ENCODE measurements at places on chromosomes 6 and 20. TPM values are rescaled to one million over a fixed set of nuclear protein-coding genes. Genes with fewer than 3 reads are reported as not detected.
A peak's percentile ranks its signal among the peaks of the same experiment; 100 is the strongest.

- peak overlapping the region; percentile 69 for H3K27ac ChIP-seq
- DNase-seq: no peak
- H3K27me3 ChIP-seq: no peaks in the 10 kb centered on the region
- H3K4me1 ChIP-seq: peaks cover 25% of the 10 kb centered on the region
Observed at GRCh38 chr20:45342855-45343531, 5.2 kb downstream of the SDC4 start.

DNA sequence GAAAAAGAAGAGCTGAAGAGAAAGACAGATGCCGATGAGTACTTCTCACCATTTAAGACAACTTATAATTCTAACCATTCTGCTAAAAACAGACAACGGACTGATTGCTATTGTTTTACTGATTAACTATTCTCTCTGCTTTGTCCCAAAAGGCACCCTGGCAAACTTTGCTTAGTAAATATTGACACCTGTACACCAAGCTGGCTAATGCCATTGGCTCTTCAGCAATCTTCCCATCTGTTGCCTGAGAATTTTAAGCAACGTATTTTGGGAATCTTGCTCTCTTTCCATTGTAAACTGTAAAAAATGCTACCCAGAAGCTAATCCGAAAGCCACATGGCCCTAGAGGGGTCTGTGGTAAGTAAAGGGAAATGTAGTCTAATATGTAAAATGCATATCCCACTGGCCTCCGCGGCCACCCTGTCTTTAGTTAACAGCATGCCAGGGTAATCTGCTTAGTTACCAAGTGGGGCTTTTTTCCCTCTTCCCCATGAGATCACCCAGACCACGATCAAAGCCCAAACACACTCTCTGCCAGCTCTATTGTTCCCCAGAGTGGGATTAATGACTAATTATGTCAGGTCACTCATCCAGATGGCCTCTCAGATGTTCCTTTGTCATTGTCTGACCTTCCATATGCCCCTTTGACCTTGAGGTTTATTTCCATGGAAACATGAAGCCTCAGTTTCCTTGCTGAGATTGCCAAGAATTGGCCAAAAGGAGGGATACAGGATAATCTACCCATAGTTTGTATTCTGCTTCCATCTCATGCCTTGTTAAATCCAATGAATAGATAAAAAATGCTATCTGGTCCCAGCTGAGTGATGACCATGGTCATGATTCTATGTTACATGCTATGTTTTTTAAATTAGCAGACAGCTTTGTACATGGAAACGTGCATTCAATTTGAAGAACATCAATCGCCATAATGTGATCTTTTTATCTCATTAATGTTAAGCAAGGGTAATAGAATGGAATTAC lies 216.4 kb upstream of the MCHR2 start:
- H3K4me3 ChIP-seq: no peak overlapping the region
- DNase-seq: no peak
- no peak overlapping the region for H3K27ac ChIP-seq
- no peaks in the 10 kb centered on the region for H3K4me1 ChIP-seq
- peaks cover 2% of the 10 kb centered on the region for H3K27me3 ChIP-seq

- H3K27ac ChIP-seq: no peak overlapping the region
- H3K36me3 ChIP-seq: peaks cover 35% of the 10 kb centered on the region
- no peaks in the 10 kb centered on the region for H3K27me3 ChIP-seq
- no peak overlapping the region for H3K4me3 ChIP-seq
- no peak for DNase-seq
Observed at GRCh38 chr6:18259675-18260447, 4.5 kb downstream of the DEK start.

DNA sequence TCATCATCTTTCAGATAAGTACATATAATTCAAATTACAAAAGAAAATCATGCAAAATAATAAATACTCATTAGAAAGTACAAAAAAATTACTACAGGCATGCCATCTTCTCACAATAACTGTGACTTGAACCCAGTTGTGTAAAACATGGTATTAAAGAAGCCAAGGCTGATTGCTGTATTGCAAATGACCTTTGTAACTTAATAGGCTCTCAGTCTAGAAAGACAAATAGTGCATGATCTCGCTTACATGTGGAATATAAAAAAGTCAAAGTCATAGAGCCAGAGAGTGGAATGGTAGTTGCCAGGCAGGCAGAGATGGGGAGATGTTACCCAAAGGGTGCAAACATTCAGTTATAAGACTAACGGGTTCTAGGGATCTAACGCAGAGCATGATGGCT lies 626.1 kb downstream of the COL12A1 start:
- no peak overlapping the region for H3K4me3 ChIP-seq
- H3K27ac ChIP-seq: no peak overlapping the region
- DNase-seq: no peak
- no peaks in the 10 kb centered on the region for H3K36me3 ChIP-seq
- H3K27me3 ChIP-seq: no peaks in the 10 kb centered on the region
- no peaks in the 10 kb centered on the region for H3K4me1 ChIP-seq

- no peak for DNase-seq
- no peak overlapping the region for H3K27ac ChIP-seq
- no peak overlapping the region for H3K4me3 ChIP-seq
- H3K27me3 ChIP-seq: no peaks in the 10 kb centered on the region
- peaks cover 31% of the 10 kb centered on the region for H3K4me1 ChIP-seq
Observed at GRCh38 chr6:111928139-111928538, 54.9 kb upstream of the FYN start.

DNA sequence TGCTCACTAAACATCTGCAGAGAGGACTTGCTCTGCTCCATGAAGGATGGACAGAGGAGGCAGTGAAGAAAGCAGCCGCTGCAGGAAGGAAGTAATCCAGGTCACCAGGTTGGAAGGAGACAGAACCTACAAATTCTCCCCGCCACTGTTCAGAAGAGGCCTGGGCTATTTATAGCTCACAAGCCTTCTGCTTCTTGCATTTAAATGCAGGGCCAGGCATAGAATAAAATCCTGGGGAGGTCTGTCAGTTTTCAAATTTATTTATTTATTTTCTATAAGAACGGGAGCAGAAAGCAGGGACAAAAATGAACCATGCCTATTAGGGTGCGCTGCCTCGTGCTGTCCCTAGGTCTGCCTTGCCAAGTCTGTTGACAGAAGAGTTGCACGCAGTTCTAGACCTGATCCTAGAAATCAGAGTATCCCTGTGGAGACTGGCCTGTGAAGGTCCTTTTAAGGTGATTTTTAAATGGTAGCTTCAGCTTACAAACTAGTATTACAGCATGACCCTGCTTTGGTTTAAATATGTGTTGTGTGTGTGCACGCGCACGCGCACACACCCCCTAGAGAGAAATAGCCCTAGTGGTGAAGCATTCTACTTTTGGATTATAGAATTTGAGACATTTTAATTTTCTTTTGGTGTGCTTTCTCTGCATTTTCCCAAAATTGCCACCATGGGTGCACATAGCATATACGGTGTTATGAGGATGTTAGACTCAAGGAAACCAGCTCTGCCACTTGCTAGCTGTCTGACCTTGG lies 19.5 kb downstream of the RIMS4 start:
- H3K27ac ChIP-seq: no peak overlapping the region
- H3K4me3 ChIP-seq: no peak overlapping the region
- DNase-seq: no peak
- no peaks in the 10 kb centered on the region for H3K4me1 ChIP-seq

DNA sequence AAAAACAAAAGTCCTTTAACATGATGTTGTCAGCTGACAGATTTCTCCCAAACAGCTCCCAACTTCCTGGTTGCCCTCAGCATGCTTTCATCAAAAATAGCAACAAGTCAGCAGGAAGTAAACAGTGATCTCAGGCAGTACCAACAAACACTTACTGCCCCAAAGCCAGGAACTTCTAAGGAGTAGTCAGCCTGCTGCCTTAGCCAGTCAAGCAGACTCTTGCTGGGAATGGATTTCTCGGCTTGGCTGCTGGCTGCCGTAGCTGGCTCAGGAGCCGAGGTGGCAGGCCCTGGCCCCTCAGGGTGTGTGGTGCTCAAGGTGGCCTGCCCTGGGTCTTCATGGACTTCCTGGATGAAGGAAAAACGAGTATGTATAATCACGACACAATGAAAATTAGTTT lies 46.6 kb upstream of the EMILIN3 start:
- no peak overlapping the region for H3K4me3 ChIP-seq
- no peaks in the 10 kb centered on the region for H3K4me1 ChIP-seq
- no peak overlapping the region for H3K27ac ChIP-seq
- no peak for DNase-seq
- H3K27me3 ChIP-seq: no peaks in the 10 kb centered on the region
- peaks cover 91% of the 10 kb centered on the region for H3K36me3 ChIP-seq

DNA sequence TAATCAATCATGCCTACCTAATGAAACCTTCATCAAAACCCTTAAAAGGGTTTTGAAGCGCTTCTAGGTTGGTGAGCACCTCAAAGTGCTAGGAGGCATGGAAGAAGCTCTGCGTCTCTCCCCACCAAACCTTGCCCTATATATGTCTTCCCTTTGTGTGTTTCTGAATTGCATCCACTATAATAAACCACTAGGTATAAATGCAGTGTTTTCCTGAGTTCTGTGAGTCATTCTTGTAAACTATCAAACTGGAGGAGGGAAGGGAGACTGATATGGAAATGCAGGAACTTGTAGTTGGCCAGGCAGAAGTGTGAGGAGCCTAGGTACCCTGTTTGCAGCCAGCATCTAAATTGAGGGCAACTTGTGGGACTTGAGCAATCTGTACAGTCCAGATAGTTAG lies 698.8 kb downstream of the DOK5 start:
- H3K4me1 ChIP-seq: no peaks in the 10 kb centered on the region
- H3K36me3 ChIP-seq: no peaks in the 10 kb centered on the region

GRCh38 chr6:167796192-167796981 lies 30.3 kb upstream of the AFDN start:
- H3K27me3 ChIP-seq: peaks cover 50% of the 10 kb centered on the region
- H3K4me1 ChIP-seq: no peaks in the 10 kb centered on the region
- DNase-seq: no peak
- H3K36me3 ChIP-seq: no peaks in the 10 kb centered on the region
- H3K4me3 ChIP-seq: no peak overlapping the region
- H3K27ac ChIP-seq: no peak overlapping the region

GRCh38 chr6:142700032-142700431 lies 244.9 kb downstream of the HIVEP2 start:
- H3K4me3 ChIP-seq: no peak overlapping the region
- H3K27ac ChIP-seq: peak overlapping the region; percentile 62
- peaks cover 73% of the 10 kb centered on the region for H3K4me1 ChIP-seq

DNA sequence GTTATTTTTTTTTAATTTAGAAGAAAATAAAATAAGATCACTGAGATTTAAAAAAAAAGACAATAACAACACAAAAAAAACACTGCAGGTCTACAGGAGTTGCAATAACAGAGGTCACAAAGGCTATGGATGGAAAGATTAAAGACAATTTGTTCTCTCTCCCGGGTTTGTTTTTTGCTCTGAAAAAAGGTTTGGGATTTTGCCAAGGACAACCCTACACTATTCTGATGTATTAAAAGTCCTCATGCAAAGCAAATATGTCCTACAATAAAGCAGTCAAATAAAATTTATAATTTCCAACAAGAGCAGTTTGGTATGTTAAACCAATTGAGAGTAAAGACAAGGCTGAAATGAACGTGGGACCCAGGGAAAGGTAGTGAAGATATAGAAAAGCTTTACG lies 55.6 kb downstream of the PTPRK start:
- H3K4me1 ChIP-seq: no peaks in the 10 kb centered on the region
- DNase-seq: no peak
- no peaks in the 10 kb centered on the region for H3K36me3 ChIP-seq
- H3K27me3 ChIP-seq: no peaks in the 10 kb centered on the region
- H3K4me3 ChIP-seq: no peak overlapping the region

DNA sequence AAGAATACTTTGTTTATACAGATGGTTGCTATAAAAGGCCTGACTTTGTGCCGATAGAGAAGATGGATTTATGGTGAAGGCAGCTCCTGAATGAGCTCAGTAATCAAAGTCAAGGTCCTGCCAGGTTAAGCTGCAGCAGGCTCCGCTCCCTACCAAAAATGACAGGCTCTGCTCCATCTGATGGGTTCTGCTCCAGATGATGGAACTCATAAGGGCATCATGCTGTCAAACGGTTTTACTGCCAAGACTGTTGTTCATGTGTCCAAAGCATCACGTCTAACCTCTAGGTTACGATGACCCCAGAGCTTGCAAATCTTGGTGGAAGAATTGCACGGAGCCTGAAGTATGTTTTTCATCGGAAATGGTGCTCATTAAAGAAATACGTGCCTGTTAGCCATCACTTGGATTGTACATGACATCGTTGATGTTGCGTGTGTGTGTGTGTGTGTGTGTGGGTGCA lies 19.2 kb upstream of the PTGIS start:
- H3K4me1 ChIP-seq: peaks cover 43% of the 10 kb centered on the region
- no peaks in the 10 kb centered on the region for H3K27me3 ChIP-seq
- no peak overlapping the region for H3K4me3 ChIP-seq
- no peak for DNase-seq

DNA sequence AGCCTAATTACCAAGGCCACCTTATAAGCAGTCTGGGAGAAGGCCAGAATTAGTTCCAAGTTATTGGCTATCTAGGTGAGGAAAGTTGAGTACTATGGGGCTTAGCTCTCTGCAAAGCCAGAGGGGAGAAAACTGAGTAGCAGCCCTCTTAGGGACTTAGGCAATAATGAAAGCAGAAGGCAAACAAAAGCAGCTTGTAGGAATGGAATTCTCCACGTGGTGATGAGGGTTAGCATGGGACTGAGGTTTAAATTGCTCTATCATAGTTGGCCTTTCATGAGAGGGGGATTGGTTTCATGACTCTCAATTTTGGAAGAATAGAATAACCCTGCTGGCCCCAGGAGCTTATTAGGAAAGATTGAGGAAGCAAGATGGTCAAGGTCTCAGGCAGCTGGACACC lies 7.0 kb upstream of the UBE2J1 start:
- H3K4me1 ChIP-seq: peaks cover 35% of the 10 kb centered on the region
- no peak overlapping the region for H3K27ac ChIP-seq
- no peak overlapping the region for H3K4me3 ChIP-seq
- no peaks in the 10 kb centered on the region for H3K36me3 ChIP-seq
- no peak for DNase-seq

DNA sequence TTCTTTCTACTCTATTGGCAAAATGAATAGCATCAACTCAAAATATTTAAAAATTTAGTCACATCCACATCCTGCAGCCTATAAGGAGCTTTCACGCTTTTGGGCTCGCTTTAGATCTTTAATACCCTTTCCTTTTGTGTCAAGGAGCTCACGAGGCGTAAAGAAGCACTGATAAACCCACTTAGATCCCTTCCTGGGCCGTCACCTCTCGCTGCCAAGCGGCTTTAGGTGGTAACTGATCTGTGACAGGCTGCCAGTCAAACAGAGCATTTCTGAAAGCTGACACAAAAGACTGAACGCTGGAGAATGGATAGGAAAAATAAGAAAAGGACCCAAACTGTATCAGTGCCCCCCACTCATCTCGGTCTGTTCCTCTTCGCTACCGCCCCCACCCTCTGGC lies 385.7 kb upstream of the MMS22L start:
- no peaks in the 10 kb centered on the region for H3K27me3 ChIP-seq
- DNase-seq: no peak
- no peak overlapping the region for H3K4me3 ChIP-seq
- no peak overlapping the region for H3K27ac ChIP-seq

- H3K36me3 ChIP-seq: no peaks in the 10 kb centered on the region
- H3K27ac ChIP-seq: no peak overlapping the region
- H3K27me3 ChIP-seq: no peaks in the 10 kb centered on the region
- no peak for DNase-seq
Observed at GRCh38 chr6:31874084-31874670, 4.6 kb downstream of the SLC44A4 start.

- DNase-seq: no peak
- H3K4me3 ChIP-seq: no peak overlapping the region
- H3K27me3 ChIP-seq: no peaks in the 10 kb centered on the region
- no peaks in the 10 kb centered on the region for H3K4me1 ChIP-seq
Observed at GRCh38 chr6:44423306-44423705, 35.8 kb downstream of the CDC5L start.

The EDEM2 gene
- 75.6 TPM for polyA plus RNA-seq

The C6orf52 gene
- not detected for polyA plus RNA-seq

The TMEM217 gene
- polyA plus RNA-seq: not detected

Data from CD14-positive monocyte (primary cell).